ENCODE measurements at places on chromosomes 13 and 19.

DNA sequence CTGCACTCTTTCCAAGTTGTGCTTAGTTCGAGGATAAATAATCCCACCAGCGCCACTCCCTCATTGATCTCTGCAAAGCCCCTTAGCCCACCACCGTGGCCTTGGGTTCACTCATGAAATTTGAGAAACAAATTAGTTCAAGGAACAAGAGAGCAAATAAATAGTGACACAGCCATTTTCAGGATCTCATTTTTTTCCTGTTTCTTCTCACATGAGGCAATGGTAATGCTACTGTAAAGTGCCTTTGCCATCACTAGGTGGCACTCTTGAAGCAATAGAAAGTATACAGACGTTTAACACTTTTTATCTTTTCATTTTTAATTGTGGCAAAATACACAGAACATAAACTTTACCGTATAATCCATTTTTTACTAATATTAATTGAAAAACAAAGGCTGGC lies 76.8 kb upstream of the ZNF835 start:
- no peak for DNase-seq

GRCh38 chr13:109028624-109029023 lies 399.2 kb downstream of the MYO16 start:
- no peak for DNase-seq

DNA sequence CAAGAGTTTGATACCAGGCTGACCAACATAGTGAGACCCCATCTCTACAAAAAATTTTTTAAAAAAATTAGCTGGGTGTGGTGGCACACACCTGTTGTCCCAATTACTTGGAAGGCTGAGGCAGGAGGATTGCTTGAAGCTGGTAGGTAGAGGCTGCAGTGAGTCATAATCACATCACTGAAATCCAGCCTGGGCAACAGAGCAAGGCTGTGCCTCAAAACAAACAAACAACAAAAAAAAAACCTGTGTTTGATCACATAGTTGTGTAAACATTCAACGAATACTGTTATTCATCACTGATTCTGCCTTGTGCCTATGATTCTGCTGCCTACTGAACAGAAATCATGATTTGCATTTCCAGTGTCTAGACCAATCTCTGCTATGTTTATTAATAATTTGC lies 134.0 kb downstream of the TBC1D4 start:
- DNase-seq, result no peak

DNA sequence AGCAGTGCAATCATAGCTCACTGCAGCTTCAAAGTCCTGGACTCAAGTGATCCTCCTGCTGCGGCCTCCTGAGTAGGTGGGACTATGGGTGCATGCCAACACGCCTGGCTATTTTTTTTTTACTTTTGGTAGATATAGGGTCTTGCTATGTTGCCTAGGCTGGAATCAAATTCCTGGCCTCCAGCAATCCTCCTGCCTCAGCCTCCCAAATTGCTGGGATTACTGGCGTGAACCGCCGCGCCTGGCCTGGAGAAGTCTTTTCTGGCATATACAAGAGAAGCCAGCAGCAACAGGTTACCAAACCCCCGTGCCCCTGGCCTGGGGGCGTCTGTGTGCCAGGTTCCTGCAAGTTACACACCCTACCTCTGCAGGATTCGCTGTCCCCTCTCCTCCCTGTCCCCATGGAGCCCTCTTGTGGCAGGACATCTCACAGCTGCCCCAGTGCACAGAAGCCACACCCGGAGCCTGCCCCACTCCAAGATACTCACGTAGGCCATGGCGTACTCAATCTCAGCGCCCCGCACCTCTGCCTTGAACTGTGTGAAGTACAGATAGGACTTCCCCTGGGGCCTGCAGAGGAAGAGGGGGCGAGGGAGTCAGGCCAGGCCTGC lies 9.9 kb downstream of the MYDGF start:
- DNase-seq, result no peak

DNA sequence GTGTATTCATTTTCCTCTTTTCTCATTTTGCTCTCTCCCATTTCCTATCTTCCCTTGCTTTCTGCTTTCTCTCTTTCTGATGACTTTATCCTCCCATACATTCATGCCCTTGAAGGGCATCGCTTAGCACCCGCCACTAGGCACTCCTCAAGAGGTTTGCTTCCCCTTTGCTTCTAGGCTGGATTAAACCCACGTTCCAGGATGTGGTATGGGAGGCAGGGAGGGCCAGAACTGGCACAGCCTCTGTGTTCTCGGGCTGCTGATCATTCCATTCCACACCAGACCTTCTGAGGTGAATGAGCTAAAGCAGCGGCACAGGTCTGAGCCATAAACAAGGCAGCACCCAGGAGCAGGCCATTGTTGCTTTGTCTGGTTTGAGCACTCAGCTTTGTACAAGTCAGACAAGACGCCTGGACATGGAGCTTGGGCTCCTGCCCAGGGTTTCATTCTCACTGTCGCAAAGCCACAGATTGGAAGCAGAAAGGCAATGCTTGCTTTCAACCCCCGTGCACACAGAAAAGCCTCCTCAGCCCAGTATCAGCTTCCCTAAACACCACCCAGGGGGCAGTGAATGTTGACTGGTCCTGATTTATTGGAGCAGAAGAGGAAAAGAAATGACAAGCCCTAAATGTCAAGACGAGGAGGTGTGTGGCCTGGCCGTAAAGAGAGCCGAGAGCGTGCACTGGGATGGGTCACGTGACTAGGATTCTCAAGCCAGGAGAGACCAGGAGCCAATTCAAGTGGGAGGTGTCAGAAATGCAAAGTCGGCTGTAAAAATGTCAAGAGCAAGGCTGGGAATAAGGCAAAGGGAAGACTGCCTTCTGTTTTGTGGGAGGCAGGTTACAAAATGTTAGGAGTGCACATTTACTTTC lies 218.0 kb upstream of the SERP2 start:
- peak; percentile 57 for DNase-seq

GRCh38 chr13:75788481-75788981 lies 152.4 kb downstream of the LMO7 start:
- DNase-seq, result no peak

DNA sequence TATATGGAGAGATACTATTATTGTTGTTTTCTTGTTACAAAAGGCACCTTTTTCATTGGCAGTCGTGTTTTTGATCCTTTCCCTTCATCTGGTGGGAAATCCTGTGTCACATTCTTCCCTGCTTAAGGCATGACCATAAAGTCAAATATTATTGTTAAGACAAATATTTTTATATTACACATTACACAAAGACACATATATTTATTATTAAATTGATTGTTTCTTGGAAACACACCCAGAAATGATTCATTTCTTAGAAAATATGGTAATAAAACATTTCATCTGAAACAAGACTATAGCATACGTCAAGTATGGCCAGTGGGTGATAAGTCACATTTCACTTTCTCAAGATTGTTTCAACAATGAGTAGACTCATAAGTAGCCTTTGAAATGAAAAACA lies 77.3 kb downstream of the KCTD12 start:
- no peak for DNase-seq

DNA sequence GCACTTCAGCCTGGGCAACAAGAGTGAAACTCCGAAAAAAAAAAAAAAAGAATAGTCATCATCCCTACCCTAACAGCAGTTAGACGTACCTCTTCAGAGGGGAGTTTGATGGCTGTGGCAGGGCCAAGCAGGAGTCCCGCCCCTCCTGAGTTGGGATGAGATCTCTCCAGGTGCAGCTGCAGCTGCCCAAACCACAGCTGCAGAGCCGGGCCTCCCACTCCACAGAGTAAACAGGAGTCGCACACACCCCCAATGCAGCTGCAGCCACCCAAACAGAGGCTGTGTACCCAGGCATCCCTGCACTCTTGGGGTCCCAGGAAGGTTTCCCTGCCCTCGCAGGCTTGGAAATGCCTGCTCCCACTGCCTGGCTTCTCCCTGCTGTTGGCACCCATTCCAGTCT lies 17.4 kb upstream of the MLLT1 start:
- DNase-seq, result no peak

- DNase-seq, result no peak
These were observed 4.8 kb downstream of the FCHO1 start for GRCh38 chr19:17755977-17756670.

DNA sequence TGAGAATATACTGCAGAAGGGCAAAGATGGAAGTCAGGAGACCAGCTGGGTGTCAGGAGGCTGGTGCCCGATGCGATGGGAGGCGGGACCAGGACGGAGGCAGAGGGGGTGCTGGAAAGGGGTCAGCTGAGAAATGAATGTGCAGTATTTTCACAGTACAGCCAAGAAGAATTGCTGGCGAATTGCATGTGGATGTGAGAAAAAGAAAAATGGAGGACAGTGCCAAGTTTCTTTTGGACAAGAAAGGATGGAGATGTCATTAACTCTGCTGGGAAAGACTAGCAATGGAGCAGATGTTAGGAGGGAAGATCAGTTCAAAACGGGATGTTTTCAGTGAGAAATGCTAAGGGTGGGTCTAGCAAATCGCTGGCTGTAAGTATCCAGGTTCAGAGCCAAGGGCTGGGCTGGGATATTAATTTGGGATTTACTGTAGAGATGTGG lies 7.0 kb downstream of the CRYL1 start:
- DNase-seq, result no peak

DNA sequence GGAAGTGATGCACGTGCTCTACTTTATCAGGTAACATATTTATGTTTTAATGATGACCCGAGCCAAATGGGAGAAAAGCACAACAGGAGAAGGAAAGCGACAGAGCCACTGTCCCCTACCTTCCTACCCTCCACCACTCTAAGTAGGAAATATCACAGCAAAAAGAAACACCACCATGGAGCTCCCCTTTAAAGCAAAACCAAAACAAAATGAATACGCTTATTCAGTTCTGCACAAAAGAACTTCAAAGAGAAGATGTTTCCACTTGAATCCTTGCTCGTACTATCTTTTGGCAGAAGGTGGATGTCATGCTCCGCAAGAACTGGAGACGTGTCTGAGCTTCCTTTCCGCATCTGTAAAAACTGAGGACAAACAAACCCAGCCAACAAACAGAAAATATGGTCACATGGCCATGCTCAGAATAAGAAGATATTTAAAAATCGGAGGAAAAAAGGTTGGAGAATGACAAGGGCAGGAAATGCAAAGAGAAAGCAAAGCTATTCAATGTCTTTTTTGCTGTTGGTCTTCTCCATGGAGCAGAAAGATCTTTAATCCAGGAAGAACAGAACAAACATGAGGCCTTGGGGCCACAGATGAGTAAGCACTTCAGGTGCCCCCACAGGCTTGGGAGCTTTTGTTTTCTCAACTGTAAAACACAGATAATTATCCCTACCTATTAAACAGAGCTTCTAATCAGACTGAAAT lies 19.5 kb downstream of the N4BP2L1 start:
- DNase-seq, result no peak

- no peak for DNase-seq
These were observed 152.9 kb downstream of the SIPA1L3 start for GRCh38 chr19:38059897-38060296.

- DNase-seq, result no peak
These were observed 7.0 kb downstream of the CAB39L start for GRCh38 chr13:49436890-49437289.

DNA sequence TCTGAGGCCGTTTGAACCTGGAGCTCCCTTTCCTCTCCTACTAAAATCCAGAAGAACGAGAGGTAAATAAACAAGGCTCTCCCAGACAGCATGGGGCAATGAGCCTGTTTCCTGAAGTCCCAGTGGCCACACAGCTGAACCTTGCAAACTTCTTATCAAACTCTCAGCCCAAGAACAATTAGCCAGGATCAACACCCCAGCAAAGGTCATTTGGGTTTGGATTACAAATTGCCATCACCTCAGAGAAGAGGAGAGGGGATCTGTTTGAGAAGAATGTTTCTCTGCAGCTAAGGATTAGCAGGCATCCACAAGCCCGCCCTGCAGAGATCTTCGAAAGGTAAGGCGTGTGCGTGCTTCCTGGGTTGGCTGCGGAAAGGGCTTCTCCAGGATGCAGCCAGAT lies 201.9 kb upstream of the SOX1 start:
- DNase-seq, result no peak

DNA sequence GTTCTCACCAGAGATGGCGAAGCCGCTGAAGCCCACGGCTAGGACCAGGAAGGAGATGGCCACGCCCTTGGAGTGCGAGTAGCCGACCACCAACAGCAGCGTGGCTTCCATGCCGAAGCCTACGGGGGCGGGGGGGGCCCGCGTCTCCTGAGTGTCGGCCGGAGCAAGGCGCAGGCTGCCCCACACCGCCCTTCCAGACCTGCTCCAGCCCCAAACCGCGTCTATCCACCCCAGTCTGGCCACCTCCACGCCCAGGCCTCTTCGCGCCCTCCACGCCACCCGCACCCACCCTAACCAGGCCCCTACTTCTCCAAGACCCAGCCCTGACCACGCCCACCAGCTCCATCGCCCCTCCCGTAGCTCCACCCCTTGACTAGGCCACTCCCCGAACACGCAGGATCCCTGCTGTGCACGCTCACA lies 6.2 kb downstream of the GFY start:
- DNase-seq, result no peak

- DNase-seq, result no peak
These were observed 167.1 kb upstream of the SPRY2 start for GRCh38 chr13:80508031-80508430.

Measured in breast epithelium (tissue), 4 donors.